Activated T-cell treated with anti-CD3 and anti-CD28 coated beads, Interleukin-2, amount 50 U/mL, for 4 hours (primary cell): ENCODE measurements at places on chromosomes 3 and 15.

DNA sequence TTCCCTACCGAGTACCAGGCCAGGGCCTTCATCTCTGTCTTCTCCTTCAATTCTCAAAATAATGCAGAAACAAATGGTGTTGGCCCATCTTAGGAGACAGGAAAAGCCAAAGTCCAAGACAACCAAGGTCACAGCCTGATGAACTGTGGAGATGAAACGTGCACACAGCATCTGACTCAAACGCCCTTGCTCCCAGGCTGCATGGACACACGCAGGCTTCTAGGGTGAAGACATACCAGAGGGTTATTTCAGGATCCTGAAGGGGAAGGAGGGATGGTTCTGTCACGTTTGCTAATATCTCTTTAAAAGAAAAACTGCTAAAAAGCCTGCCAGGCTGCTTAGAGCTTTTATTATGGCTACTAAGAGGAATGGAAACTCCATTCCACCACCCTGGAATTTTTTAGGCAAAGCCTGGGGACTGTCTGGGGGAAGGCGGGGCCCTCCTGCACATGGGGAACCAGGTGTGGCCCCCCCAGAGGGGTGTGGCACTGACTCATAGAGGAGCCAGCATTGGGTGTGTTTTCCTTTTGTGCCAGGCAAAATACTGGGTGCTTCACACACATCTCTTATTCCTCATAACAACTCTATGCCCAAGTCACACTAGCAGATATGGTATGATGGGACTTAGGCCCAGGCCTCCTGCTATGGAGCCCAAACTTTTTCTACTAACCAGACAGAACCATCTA, 62.9 kb downstream of the UMPS start:
- DNase-seq: no peak

GRCh38 chr3:14826069-14826468, 7.3 kb downstream of the FGD5 start:
- no peak for DNase-seq

DNA sequence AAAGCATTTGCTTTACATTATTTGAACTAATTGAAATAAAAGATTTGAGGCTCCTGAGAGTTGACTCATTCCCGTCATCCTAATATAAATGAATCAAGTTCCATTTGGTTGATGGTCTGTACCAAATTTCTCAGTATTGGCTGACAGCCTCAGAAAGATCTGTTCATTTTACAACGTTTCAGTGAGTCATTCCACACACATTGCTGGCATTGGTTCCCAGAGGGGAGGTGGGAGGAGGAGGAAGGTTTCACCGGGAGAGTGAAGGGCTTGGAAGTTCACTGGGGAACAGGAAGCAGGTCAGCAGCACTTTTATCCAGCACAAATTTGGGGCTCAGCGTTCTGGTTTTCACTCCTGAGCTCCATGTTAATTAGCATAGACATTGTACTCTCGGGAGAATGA, 176.7 kb upstream of the CADPS start:
- no peak for DNase-seq

DNA sequence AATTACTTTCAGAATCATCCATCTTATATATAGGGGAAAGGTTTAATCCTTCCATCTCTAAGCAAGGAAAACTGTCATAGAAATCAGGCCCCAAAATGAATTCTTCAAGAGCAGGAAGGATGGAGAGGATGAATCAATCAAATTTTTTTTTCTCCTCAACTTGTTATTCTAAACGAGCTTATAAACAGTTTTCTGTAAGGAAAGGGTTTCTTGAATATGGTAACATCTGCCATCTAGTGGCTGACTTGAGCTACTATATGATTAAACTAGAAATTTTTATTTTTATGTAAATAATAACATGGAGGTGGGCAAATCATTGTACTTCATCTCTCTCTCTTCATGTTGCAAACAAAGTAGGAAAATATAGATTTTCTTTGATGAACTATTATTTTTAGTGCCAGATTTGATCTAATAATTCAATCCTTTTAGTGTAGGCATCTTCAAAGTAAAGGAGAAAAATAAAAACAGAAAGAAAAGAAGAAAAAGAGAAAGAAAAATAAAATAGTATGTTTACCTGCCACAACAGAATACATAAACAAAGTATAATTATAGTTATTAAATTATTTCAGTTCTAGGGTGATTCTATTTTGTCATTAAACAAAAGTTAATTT, 146.6 kb downstream of the SERPINI1 start:
- no peak for DNase-seq

- DNase-seq: no peak
Measured at GRCh38 chr3:10492364-10493201, 12.8 kb downstream of the ATP2B2 start.

DNA sequence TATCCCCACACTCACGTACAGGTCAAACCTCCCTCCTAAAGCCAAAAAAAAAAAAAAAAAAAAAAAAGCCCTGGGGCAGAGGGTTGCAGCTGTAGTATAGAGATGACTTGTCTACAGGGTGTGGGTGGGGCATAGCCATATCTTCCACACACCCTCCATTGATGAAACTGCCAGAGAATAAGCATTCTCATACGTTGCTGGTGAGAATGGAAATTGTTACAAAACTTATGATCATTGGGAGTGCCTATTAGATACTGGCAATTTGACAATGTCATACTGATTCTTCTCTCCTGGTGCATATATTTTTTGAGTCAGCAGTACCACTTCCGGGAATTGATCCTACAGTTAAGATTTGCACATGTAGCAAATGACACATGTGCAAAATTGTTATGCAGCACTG, 11.0 kb upstream of the CTNNB1 start:
- no peak for DNase-seq

DNA sequence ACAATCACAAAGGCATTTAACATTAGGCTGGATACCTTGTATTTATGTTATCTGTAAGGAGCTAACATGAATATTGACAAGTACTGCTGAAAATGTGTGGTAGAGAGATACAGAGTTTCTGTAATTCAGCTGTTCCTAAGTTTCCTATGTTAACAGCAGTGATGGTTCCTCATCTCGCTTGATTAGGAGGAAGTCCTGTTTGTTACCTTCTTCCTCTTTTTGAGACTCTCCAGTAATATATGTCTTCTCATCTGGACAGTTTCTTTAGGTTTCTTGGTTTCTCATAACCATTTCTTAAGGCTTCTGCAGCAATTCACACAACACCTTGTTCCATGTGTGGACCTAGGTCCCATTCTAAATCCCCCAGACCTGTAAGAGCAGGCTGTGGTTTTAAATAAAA, 11.4 kb upstream of the PEX5L start:
- DNase-seq: no peak

- DNase-seq: no peak
Measured at GRCh38 chr3:113914646-113915045, 33.2 kb upstream of the ZDHHC23 start.

GRCh38 chr15:67544475-67544874, 2.0 kb downstream of the MAP2K5 start:
- DNase-seq: no peak

DNA sequence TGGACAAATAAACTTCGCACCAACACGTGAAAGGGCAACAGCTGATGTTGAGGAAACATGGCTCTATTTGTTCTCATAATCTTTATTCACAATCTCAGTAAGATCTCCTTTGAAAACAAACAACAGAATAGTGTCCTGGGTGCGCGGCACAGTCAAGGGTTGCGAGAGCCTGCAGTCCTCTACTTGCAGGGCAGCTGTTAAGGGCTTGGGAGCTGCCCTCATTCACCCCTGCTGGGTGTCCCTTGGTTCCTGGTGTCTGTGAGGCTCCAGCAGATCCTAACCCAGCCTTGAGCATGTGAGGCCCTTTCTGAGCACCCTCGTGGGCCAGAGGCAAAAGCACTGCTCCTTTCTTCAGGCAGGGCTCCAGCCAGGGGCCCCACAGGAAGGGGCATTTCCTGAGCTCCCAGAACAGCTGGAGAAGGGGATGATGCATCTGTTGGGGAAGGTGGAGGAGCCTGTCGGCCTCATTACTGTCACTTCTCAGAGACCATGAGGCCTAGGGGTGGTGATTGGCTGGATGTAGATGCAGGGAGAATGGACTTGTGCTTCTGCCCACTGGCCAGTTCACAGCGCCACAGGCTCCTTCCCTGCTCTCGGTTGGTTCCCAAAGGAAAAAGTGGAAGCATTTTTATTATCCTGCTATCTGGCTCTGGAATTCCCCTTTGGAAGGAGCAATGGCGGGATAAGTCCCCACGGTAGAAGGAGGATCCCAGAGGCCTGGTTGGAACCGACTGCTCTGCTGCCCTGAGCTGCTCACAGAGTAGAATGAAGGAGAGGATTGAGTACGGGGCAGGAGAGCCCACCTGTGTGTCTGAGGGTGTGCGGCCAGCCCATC, 51.9 kb upstream of the KLF13 start:
- DNase-seq: peak; percentile 1

DNA sequence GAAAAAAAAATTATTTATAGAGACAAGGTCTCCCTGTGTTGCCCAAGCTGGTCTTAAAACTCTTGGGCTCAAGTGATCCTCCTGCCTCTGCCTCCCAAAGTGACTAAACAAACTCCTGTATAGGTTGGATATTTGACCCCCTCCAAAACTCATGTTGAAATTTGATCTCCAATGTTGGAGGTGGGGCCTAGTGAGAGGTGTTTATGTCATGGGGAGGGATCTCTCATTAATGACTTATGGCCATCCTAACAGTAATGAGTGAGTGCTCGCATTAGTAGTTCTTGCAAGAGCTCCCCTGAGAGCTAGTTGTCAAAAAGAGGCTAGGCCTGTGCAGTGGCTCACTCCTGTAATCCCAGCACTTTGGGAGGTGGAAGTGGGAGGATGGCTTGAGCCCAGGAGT, 141.2 kb downstream of the STT3B start:
- no peak for DNase-seq

GRCh38 chr3:167777356-167777755, 41.8 kb downstream of the SERPINI1 start:
- no peak for DNase-seq

GRCh38 chr15:101038327-101039003, 119.3 kb downstream of the LRRK1 start:
- DNase-seq: no peak

DNA sequence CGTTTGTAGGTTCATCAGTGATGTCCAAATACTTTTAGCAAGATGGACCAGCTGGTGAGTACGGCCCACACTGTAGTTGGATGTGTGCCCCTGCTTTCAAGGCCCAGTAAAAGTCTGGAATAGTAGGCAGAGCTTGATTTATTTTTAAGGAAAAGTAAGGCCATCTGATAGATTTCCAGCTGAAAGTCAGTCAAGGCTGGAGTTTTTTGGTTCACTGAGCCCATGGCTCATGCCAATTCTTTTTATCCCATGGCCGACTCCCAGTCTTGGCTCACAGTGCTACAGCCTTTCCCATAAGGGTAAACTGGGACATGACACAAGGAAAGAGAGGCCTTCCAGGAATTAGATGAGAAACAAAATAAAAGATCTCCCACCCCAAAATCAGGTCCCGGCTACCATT, 13.5 kb downstream of the CCDC80 start:
- DNase-seq: no peak

- DNase-seq: no peak
Measured at GRCh38 chr3:71029770-71030169, 553.8 kb downstream of the FOXP1 start.

GRCh38 chr3:36840453-36840921, 76.1 kb upstream of the DCLK3 start:
- DNase-seq: no peak

GRCh38 chr15:92603743-92604470, 51.7 kb downstream of the FAM174B start:
- DNase-seq: no peak

DNA sequence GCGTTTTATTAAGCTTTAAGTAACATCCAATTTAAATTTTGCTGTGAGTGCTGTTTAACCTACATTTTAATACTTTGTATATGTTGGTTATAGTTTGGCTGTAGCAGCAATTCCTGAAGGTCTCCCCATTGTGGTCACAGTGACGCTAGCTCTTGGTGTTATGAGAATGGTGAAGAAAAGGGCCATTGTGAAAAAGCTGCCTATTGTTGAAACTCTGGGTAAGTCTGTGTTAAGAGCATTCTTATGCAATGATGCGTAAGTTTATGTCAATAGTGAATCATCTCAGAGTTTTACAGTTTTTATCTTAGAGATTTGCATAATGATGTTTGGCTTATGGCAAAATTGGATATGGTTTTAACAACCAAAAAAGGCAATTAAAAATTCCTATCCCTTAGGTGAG, 62.7 kb downstream of the ASTE1 start:
- DNase-seq: no peak

DNA sequence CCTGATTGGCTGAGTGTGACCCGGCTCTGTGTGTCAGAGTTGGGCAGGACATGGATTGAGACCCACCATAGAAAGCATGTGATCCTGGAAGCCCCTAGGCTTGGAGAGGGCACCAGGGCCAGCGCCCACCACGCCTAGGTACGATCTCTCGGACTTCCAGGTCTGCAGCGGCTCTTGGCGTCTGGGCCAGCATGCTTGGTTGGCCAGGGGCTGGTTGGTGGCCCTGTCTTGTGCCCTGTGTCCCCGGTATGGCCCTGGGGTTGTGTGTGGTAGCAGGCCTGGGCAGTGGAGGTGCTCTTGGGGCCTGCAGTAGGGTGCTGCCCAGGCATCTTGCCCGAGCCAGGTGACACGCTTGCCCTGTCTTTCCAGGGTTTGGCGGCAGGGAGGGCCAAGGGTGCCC, 210.6 kb downstream of the UBE3A start:
- DNase-seq: no peak

DNA sequence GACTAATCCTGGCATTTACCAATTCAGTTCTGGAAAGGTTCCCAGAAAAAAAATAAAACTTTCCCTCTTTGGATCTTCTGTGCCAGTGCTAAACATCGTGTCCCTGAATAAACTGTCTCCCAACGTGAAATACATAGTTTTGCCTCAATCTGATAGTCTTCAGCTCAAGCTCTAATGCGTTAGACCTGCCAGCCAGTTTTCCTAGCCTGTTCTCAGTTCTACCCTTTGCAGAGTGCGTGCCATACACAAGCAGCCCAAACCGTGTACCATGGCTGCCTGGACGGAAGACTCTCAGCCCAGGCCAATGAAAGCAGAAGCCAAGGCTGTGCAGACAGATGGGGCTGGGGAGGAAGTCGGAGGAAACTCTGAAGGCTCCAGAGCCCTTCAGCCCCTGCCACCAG, 11.4 kb upstream of the OCA2 start:
- no peak for DNase-seq

DNA sequence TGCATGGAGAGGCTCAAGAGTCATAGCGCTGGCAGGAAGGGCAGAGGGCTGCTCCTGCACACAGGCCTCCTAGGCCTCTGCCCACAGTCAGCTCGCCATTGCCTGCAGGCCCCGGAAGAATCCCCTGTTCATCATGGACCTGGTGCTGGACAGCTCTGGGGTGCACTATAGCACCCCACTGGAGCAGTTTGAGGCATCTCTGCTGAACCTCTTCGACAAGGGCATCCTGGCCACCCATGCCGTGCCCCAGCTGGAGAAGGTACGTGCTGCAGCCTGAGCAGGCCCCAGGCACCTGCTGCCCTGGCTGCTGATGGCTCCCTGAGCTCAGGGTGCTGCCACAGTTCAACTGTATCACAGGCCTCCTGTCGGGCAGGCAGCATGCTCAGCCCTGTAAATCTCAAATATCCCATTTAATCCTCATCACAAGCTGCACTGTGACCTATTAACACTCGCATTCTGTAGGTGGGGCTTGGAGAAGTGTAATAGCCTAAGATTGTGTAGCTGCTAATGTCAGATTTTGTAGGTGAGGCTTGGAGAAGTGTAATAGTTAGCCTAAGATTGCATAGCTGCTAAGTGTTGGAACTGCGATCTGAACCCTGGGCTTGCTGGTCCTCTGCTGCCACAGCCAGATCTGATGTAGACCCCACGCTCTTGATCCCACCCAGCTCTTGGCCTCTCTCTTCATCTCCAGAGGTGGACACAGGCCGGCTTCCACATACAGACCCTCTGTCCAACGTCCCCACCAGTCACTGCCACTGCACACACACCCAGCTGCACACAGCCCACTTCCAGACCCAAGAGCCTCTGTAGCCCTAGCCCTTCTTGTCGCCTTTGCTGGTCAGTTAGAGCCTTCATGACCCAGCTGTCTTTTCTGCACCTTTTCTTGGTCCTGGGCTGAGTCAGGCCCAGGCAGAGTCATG, 31.9 kb downstream of the DNAH1 start:
- no peak for DNase-seq
